ENCODE measurements at places on chromosomes 3 and 15.

DNA sequence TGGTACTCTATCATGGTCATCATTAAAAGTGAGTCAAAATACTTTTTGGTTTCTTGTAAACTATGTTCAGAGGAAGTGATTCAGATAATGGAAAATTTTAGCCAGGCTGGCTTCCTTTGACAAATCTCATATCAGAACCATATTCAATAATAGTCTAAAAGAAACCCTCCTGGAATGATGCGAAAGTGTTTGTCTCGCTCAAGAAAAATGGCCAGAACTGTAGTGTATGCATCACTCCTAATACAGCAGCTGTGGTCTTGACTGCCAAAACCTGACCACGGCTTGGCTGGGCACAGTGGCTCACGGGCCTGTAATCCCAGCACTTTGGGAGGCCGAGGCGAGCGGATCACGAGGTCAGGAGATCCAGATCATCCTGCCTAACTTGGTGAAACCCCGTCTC lies 35.6 kb upstream of the KCNMB2 start:
- no peak for ATAC-seq

DNA sequence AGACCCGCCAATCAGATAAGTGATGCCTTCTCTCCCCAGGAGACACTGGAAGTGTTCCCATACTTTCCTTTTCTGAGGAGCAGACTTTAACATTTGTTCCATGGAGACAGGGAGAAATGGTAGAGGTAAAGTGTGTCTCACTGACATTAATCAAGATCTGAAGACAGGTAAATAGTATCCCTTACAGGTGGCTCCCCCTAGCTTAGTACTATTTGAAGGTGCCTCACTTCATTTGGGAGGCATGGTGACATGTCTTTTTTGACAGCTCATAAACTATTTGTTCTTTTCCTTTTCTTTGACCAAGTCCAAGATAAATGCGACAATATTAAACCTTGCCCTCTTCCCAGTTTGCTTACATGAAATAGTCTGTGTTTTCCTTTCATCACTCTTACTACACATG lies 485.6 kb upstream of the IL12A start:
- no peak for ATAC-seq

- no peak for ATAC-seq
Observed at GRCh38 chr3:32432045-32432710, 40.5 kb downstream of the CMTM7 start.

DNA sequence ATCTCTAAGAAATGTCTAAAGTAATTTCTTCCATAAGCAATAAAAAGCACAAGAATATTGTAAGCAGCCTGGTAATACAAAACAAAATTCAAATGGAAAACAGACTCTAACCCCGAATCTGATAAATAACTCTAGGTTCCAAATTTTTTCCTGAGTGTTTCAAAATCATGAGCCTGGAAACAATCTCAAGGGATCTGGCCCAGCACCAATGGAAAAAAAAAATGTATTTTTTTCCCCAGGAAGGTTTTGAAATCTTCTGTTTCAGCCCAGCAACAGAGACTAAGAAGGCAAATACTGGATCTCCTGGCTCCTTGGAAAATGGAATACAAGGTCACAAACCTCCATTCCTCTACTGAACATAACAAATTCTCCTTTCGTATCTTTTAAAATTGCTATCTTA lies 13.0 kb downstream of the TBC1D2B start:
- ATAC-seq, result peak; percentile 40

DNA sequence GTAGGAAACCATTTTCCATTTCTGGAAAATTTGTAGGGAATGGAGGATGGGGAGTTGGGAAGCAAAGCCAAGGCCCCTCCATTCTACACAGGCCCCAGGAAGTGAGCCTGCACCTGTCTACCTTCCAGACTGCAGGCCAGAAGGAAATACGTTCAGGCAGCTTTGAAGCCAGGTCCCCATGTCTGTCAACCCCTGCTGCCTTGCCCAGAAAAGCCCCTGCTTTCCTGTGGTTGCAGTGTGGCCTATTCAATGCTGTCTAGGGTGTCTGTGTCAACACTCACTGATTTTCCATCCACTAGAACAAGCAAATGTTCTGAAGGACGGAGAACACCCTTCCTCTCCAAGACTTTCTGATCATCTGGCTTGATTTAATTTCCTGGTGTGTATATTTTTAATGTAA lies 281.9 kb downstream of the TLE3 start:
- ATAC-seq, result no peak

GRCh38 chr15:68487087-68487843 lies 55.3 kb upstream of the ITGA11 start:
- peak; percentile 58 for ATAC-seq

DNA sequence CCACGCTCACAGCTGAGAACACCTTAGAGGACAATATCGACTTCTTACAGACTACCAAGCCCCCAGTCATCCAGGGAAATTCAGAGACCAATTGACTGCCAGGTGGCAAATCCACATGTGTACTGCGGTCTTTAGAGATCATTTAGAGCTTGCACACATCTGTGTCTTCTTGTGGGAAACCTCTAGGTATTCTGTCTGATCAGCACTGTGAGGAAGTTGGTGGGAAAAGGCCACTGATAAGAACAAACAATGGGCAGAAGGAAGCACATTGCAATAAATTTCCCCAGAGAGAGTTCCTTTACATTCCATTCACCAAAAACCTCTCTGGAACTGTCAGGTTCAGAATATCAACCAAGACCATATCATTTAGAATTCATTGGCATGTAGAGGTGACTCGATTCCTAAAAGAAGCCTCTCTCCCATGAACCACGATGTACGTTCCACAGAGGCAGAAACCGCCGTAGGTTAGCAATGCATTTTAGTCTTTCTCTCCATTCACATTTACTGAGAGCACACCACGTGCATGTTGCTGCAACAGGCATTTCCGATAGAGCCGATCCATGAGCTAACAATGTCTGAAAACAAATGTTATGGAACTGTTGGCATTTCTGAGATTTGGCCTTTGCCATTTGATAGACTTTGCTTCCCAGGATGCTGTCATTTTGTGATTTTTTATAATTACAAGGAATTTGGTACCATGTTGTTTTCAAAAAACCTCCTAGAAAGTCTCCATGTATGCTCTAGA lies 287.3 kb upstream of the TPRG1 start:
- no peak for ATAC-seq

- no peak for ATAC-seq
Observed at GRCh38 chr3:156397534-156397933, 157.4 kb downstream of the SSR3 start.

GRCh38 chr3:47847260-47847659 lies 44.3 kb downstream of the DHX30 start:
- ATAC-seq, result no peak

All from gastroesophageal sphincter (tissue), 4 donors.